ENCODE measurements at places on chromosomes 4 and X.

GRCh38 chr4:188434643-188435042 lies 295.4 kb downstream of the TRIML1 start:
- DNase-seq: no peak

DNA sequence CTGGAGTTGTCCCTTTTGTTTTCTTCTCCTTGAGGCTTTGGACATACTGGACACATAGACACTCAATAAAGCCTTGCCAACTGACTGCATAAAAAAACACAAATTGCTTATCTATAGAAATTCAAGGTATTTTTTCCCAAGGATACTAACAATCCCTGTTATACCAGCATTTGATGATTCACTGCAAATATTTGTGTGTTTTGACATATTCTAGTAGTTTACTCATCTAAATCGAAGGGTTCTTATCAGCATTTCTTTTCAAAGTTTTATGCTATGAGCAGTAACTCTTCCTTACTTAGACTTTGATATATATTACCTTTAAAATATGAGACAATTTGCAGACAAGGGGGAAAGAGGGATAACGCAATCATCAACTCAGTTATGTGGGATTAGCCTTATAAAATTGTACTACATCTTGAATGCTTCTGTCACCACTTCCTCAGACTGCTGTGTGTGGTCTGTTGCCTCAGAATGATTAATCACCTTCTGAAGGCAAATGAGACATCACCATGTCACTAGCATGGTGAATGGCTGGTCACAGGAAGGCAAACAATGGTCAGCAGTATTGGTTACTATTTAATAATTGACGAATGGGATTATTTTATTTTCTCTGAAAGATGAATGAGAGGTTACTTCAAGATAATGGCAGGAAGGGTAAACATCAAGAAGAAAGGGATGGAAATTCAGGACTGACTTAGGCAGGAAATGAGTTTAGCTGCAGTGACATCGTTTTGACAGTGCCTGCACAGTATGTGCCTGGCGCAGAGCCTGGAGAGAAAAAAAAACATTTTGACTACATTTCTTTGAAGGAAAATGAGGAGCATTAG lies 544.3 kb upstream of the CNKSR2 start:
- no peak for DNase-seq

DNA sequence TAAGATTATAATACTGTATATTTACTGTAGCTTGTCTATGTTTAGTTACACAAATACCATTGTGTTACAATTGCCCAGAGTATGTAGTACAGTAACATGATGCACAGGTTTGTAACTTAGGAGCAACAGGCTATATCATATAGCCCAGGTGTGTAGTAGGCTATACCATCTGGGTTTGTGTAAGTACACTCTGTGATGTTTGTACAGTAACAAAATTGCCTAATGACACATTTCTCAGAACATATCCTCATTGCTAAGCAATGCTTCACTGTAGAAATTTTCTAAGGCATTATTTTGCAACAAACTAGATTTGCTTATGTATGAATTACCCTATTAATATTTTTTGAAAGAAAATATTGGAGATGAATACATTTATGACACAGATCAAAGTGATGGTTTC lies 1390.9 kb downstream of the C4orf33 start:
- DNase-seq: no peak

DNA sequence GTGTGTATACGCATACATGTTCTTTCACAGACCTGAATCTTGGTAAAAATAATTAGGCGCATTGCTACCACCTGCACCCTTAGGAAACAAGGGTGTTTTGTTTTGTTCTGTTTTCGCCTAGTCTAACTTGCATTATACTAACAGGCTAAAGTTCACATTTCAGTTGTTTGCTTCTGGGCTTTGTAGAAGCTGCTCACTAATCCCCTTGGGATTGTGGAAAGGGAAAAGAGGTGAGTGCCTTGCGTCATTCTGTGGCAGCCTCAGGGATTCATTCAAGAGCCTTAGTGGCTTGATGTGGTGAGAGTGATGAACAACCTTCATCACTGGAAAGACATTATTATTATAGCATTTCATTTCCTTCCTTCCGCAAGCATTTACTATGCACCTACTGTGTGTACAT lies 331.1 kb downstream of the ADGRL3 start:
- no peak for DNase-seq

DNA sequence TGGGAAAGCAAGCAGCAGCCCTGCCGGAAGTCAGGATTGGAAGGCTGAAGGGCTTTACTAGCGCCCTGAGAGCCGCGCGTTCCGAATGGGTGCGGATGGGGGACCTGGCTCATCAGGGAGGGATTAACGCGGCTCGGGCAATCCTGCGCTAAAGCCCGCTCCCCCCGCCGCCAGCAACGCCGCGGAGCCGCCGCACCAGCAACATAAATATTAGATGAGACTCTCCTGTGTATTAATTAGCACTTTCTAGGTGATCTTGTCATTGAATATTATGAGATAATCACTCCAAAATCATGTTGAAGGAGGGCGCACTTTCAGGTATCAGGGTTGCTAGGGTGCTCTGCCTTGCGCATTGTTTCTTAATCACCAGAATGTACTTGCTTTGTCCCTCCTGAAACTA lies 357.2 kb upstream of the FAM241A start:
- peak; percentile 59 for DNase-seq

DNA sequence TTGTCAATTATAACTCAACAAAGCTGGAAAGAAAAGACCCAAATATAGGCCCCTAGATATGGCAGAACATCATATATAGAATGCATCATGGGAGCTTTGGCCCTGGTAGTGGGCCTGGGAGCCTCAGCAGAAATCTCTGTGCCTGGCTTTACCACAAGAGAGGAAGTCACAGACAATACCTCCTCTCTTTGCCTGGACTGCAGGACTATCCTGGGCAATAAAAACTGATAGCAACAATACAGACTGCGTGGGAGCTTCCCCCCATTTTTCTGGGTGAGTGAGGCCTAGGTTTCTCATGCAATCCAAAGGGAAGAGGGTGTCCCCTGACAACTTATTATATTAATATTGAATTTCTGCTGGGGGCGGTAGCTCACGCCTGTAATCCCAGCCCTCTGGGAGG lies 64.0 kb upstream of the NFKB1 start:
- DNase-seq: no peak

GRCh38 chr4:133081246-133081645 lies 67.8 kb upstream of the PCDH10 start:
- DNase-seq: no peak

GRCh38 chrX:11532291-11533078 lies 133.2 kb downstream of the ARHGAP6 start:
- DNase-seq: peak; percentile 55

DNA sequence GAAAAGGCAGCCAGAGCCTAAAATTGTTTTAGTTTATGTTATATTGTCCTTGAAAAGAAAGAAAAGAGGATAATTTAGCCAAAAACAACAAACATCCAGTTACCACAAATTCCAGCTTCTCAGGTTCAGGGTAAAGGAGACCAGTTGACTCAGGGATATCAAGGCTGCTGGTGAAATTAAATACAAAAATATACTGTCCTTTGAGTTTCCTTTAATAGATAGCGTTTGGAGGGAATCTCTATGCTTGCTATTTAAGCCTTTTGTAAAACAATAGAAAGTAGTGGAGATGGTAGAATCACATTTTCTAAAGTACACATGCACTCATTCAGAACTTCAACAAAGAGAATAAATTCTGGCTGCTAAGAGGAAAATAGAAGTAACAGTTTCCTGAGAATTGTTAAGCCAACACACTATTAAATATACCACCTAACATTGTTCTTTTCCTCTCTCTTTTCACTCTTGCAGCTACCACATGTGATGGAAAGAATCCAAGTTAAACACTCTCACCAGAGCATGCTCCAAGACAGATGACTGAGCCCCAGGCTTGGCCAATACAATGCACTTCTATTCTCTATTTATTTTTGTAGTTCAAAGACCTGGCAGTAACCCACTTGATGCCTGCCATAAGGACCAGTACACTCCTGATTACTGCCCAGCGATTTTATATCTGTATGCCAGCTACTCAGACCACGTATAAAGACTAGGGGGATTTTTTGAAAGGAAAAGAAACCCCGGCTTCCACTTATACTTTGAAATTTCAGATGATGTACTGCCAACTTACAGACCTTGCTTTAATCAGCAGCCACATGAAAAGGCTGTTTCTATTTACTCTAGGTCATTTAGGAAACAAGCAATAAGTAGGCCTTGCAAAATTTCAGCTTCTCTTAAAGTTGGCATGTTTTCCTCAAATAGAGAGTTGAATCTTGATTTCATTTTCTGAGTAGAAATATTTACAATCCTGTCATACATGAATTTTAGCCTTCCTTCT lies 756.9 kb downstream of the FAT4 start:
- DNase-seq: no peak

DNA sequence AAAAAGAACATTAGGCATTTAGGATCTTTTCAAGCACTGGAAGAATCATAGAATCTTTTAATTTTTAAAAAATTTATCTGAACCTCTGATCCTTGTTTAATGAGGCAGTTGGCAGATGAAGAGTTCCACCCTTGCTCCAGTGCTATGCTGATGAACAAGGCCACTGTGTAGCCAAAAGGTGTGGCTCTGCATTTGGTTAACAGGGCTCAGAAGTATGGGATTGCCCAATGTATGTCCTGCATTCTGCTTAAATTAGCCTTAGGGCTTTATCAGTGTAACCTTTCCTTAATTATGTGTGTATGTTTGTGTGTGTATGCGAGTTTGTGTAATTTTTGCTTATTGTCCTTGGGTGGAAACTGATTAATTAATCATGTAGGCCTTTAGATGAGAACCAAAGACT lies 43.3 kb upstream of the PPM1K start:
- DNase-seq: no peak

GRCh38 chr4:120062663-120063195 lies 3.9 kb downstream of the MAD2L1 start:
- no peak for DNase-seq

GRCh38 chr4:164508771-164509170 lies 245.2 kb upstream of the SMIM31 start:
- DNase-seq: no peak

DNA sequence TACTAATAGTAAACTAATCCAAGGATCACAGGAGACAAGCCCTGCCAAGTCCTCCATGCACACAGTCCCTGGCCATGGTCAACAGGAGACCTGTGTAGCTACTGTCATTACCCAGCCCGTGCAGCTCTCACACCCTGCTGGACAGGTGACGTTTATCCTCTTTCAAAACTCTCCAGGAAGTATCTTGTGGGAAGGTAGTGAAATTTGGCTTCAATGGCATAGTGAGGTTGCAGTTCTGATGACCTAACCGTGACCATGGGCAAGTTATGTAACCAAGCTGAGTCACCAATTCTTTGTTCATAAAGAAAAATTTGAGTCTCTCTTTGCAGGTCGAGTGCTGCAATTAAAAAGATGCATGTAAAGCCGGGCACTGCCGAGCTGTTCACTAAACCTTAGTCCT lies 11.3 kb upstream of the SLC2A9 start:
- no peak for DNase-seq

DNA sequence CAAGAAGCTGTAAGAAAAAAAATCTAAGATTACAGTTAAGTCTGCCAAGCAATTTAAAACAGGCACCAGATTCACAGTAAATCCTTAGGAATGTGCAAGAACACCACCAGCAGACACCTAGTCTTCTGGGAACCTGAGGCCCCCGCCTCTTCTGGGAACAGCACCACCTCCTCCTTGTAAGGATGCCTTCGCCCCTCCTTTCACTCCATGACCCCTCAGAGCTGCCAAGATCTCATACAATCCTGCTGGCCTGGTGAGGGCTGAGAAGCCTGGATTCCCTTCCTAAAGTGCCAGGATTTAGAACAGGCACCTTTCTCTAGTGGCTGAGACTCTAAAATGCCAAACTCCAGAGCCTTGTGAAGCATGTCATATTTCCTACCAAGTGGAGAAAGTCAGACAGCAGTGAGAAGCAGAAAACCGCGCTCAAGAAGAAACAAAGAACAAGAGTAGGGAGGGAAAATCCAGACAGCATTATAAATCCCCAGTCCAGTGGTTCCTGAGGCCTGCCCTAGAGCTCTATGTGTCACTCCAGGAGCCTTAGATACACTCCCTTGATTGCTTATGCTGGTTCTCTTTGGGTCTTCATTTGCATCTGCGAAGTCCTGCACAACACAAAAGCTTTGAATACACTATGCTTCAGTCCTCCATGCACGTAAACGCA lies 166.4 kb downstream of the TSPAN5 start:
- DNase-seq: peak; percentile 64

DNA sequence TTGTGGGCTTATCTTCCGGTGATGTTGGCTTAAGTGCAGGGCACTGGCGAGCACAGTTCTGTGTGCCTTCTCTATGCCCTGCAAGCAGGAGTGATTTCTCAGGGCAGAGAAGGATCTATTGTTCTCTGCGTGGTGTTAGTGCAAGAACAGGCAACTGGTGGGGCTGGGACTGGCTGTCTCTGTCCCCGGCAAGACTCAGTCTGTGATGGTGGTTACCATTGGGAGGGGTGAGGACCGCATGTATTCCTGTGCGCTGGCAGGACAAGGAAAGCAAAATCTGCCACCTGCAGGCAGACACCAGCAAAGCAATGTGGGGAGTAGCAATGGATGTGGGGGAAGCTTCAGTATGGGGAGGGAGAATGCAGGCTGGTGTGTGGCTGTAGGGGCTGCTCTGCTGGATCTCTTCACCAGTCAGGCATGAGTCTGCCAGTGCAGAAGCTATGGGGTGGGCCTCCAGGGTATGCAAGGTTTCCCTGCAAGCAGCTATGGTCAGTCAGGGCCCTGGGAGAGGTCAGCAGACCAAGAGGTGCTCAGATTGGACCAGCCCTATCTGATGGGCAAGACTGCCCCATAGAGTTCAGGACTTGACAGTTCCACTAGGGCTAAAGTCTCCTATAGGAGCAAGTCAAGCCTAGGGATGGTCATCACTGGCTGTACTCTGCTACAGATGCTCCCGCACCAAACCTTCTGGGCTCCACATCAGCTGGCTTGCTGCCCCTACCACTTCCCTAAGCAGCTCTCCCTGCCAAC lies 16.8 kb downstream of the PF4 start:
- DNase-seq: peak; percentile 86

- DNase-seq: no peak
These were observed 53.6 kb downstream of the HHIP start for GRCh38 chr4:144699565-144699964.

GRCh38 chrX:128975745-128976144 lies 547.5 kb downstream of the SMARCA1 start:
- peak; percentile 81 for DNase-seq

DNA sequence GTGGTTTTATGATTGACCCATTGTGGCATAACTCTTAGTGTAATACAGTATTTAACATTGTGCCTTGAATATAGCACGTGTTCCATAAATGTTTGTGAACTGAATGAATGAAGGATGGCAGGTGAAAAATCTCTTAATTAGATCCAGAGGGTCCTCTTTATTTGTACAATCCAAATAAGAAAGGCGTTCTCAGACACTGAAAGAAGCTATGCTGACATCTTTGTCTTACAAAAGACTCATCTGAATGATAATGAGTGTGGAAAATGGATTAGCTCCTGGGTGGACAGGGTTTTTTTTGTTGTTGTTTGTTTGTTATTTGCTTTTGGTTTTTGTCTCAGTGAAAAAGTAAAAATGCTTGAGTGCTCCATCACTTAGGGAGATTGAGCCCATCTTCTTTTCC lies 62.7 kb downstream of the NEUROG2 start:
- DNase-seq: no peak
